Aorta (tissue), 5 donors: ENCODE measurements at places on chromosomes 12 and 14. TPM values are rescaled to one million over a fixed set of nuclear protein-coding genes. Genes with fewer than 3 reads are reported as not detected.
A peak's percentile ranks its signal among the peaks of the same experiment; 100 is the strongest.

BCDIN3D gene
- total RNA-seq = 3.5 TPM

IRAK3 gene
- total RNA-seq = 29.7 TPM

PLD4 gene
- 1.7 TPM for total RNA-seq

TBX3 gene
- total RNA-seq = 6.8 TPM

TRIM9 gene
- total RNA-seq = 7.9 TPM

DNA sequence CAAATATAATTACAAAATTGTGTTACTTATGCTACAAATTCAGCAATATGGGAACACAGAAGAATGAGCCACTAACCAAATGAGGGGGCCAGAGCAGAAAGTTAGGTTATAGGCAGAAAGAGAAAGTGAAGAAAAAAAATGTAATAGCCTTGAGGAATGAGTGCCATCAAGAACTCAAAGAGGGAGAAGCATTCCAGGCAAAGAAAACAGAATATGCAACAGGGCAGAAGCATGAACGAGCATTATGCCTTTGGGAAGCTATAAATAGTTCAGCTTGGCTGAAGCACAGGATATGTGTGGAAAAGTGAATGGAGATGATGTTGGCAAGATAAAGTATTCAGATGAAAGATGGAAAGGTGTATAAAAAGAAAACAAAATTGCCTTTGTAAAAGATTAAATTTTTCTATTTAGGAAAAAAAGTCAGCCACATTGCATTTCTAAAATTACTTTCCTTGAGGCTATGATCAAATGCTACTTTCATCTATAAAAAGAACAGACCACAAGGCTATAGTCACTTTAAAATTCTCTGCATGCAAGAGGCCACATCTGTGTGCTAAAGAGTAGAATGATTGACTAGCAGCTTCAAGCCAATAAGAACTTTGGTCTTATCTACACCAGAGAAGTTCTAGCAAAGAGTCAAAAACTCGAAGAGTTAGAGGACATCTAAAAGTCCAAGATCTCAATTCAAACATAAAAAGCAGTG is 193.6 kb upstream of the GARIN6 start:
- H3K27ac ChIP-seq = peak overlapping the region; percentile 94
- H3K4me1 ChIP-seq = no peaks in the 10 kb centered on the region
- H3K27me3 ChIP-seq = no peaks in the 10 kb centered on the region

DNA sequence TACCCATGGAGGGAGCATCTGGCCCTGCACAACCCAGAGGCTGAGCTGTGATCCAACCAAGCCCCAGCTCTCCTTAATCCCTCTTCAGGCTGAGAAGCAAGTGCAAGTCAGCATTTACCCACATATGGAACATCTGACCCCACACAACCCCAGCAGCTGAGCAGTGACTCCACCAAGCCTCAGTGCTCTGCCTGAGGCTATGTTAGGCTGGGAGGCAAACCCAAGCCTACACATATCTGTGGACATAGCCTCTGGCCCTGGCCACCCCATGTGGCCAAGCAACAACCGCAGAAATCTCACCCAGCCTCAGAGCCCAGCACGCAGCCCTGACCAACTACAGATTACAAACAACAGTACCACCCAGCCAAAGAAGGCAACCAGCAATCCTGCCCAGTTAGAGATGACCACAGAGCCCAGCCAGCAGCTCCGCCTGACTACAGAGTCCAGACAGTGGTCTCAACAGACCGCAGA is 142.8 kb downstream of the NUAK1 start:
- H3K4me1 ChIP-seq = no peaks in the 10 kb centered on the region
- H3K27me3 ChIP-seq = no peaks in the 10 kb centered on the region
- H3K27ac ChIP-seq = no peak overlapping the region
- H3K36me3 ChIP-seq = no peaks in the 10 kb centered on the region
- DNase-seq = no peak

DNA sequence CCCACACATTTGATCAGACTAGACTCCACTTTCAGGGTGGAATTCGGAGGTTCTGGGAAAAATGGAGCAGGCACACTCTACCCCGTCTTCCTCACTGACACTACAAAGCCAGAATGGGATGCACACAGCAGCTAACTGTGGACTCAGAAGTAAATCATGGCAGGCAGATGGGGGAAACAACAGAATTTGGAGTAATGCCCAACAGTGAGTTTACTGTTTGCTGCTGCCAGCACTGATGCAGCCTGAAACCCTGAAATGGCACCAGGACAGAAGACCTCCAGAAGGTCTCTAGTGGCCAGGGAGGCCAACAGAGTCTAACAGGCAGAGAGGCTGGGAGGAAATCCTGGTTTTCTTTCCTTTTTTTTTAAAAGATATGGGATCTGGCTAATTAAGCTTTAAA is 24.6 kb downstream of the KCTD10 start:
- H3K36me3 ChIP-seq = peaks cover 15% of the 10 kb centered on the region
- no peak for DNase-seq
- no peaks in the 10 kb centered on the region for H3K4me1 ChIP-seq
- H3K27me3 ChIP-seq = no peaks in the 10 kb centered on the region
- H3K4me3 ChIP-seq = no peak overlapping the region

GRCh38 chr12:124821252-124822200 is 42.1 kb downstream of the SCARB1 start:
- no peak overlapping the region for H3K27ac ChIP-seq
- DNase-seq = no peak
- H3K4me3 ChIP-seq = no peak overlapping the region

GRCh38 chr12:46585854-46586621 is 213.5 kb upstream of the SLC38A2 start:
- H3K4me1 ChIP-seq = no peaks in the 10 kb centered on the region
- no peak for DNase-seq
- H3K27me3 ChIP-seq = no peaks in the 10 kb centered on the region
- H3K36me3 ChIP-seq = no peaks in the 10 kb centered on the region

- H3K4me1 ChIP-seq = peaks cover 2% of the 10 kb centered on the region
- DNase-seq = peak; percentile 78
- no peaks in the 10 kb centered on the region for H3K27me3 ChIP-seq
- H3K4me3 ChIP-seq = no peak overlapping the region
- H3K36me3 ChIP-seq = no peaks in the 10 kb centered on the region
Measured at GRCh38 chr12:121767525-121768016, 25.9 kb downstream of the RHOF start.

DNA sequence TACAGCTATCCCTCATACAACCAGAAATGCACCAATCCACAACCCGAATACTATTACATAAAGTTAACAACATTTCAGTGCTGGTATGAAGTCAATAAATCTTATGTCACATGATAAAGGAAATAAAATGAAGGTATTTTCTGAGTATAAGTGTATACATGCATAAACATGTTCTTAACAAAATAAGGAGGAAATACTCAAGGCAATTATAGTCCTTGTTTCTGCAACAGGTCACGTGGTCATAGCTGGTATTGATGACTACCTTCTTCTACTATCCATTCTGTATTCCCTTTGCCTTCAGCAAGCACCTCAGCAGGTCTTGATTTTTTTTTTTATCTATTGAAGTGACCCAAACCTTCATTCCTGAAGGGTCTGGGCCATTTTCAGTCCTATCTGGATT is 675.6 kb downstream of the RPL10L start:
- no peaks in the 10 kb centered on the region for H3K27me3 ChIP-seq
- H3K4me3 ChIP-seq = no peak overlapping the region
- H3K36me3 ChIP-seq = no peaks in the 10 kb centered on the region
- no peaks in the 10 kb centered on the region for H3K4me1 ChIP-seq

DNA sequence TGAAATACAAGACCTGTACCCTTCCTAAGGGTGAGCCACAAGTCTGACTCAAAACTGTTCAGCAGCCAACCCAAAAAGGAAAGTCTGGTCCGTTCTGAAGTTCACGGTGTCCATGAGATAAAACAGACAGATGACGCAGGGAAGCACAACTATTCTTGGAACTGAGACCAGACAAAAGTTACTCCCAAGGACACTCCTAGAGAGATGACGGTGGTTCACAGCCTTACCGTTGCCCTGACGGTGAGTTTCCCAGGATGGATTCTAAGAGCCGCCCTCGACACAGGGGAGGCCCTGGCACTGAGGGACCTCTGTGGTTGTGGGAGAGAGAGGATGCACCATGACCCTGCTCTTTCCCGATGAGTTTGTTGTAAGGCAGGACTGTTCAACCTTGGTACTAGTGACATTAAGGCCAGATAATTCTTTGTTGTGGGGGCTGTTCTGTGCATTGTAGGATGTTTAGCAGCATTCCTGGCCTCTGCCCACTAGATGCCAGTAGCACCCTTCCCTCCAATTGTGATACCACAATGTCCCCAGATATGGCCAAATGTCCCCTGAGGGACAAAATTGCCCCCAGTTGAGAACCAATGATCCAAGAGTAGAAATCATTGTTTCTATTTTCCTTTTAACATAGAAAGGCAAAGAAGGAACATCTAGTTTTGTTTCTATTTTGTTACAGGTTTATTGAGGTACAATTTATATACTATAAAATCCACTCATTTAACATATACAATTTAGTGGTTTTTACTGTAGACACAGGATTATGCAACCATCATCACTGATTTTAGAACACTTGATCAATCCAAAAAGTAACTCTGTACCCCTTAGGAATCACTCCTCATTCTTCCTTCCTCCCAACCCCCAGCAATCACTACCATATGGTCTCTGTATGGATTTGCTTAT is 23.0 kb downstream of the OR10P1 start:
- H3K27me3 ChIP-seq = no peaks in the 10 kb centered on the region
- no peak overlapping the region for H3K27ac ChIP-seq
- H3K4me1 ChIP-seq = no peaks in the 10 kb centered on the region
- H3K4me3 ChIP-seq = no peak overlapping the region
- H3K36me3 ChIP-seq = no peaks in the 10 kb centered on the region
